ENCODE measurements at places on chromosomes 3 and 15. TPM values are rescaled to one million over a fixed set of nuclear protein-coding genes. Genes with fewer than 3 reads are reported as not detected.
A peak's percentile ranks its signal among the peaks of the same experiment; 100 is the strongest.

GRCh38 chr3:138205527-138205926, 18.4 kb downstream of the ARMC8 start:
- no peak for DNase-seq

DNA sequence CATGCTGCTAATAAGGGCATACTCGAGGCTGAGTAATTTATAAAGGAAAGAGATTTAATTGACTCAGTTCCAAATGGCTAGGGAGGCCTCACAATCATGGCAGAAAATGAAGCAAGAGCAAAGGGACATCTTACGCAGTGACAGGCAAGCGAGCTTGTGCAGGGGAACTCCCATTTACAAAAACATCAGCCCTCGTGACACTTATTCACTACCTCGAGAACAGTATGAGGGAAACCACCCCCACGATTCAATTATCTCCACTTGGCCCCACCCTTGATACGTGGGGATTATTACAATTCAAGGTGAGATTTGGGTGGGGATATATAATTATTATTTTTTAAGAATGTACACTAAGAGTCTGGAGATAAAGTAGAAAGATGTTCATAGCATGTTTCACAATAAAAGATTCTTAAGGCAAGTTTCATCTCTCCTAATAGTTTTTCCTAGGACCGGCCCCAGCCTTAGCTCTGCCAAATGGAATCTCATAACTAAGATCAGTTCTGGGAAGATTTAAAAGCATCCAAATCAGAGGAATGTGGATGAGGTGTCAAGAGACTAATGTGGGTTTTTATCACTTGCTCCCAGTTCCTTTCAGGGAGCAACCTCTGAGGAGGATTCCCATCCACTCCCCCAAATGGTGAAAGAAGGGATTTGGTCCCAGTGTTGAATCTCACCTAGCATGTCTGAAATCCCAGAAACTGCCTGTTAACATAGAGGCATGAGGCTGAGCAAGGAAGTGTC, 221.0 kb downstream of the ZMAT3 start:
- no peak for DNase-seq

DNA sequence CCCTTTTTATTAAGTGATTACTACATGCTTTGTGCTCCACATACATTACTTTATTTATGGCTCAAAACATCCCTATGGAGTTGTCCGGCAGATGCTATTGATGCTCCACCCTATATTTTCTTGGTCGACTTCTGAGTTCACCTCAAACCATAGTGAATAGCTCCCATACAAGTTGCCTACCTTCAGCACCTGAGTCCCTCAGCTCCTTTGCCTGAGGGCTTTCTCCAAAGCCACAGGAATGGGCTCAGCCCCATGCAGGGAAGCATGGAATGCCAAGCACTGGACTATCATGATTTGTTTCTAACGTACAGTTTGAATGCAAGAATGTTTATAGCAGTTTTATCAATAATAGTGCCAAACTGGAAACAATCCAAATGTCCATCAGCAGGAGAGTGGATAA, 124.8 kb upstream of the TNIK start:
- no peak for DNase-seq

DNA sequence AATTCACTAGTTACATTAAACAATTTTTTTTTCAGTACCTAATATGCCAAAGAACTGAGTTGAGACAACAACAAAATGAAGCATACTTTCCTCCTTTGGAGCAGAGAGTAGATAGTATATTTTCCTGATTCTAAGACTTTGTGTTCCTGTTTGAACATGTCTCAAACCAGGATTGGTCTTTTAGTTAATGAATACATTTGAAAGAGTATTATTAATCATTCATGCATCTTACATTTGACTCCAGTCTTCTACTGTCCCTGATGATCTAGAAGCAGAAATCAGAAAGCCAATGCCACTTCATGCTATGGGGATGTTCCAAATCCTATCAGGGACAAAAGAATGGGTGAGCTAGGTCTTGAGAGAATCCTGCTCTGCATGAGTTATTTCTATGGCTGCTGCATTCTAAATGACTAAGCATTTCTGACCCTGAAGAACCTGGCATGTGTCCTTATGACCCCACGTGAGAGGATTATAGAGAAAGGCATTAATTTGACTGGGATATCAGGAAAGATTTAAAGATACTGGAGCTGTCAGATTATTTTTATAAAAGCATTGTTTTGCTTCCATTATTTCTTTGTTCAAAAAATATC, 32.9 kb upstream of the MBNL1 start:
- no peak for DNase-seq

DNA sequence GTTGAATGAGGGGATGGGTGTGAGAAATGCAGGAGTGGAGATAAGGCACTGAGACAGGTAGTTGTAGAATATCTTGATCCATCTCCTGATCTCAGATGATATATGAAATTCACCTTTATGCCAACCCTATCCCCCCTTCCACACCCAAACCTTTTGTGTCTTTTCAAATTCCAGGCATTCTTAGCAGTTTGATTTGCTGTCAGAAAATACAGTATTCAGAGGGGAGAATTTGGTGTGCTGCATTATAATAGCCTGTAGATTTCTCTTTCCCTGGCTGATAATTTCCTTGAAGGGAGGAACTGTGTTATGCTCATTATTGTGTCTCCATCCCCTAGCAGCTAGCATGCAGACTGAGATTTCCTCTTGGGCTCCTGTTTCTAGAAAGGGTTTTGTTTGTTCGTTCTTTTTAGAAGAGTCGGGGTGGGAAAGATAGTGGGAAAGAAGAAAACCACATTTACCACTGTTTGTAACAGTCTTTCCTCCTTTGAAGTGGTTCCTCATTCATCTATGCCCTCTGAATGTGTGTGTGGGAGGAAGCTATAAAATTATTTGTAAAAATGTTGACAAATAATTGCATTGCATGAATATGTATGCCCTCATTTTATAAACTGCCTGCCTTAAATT, 373.4 kb downstream of the DIPK2A start:
- DNase-seq = peak; percentile 18

DNA sequence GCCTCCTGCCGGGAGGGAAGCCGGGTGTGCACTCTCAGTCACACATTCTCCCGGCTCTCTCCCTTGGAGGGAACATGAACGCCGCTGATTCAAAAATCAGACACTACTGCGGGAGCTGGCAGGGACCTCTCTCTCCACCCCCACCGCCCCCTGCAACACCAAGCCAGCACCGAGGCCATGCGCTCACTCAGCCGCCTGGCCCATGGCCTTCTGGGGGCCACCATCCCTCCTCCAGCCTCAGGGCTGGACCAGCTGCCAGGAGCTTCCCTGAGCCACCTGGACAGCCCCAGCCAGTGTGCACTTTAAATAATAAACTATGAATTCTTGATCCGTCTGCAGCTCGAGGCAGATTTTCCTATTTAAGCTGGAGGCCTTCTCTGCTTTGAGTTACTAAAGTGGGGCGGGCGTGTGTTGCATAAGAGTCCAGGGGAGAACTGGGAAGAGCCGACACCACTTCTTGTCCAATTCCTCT, 30.6 kb downstream of the ADAMTS17 start:
- DNase-seq = no peak

DNA sequence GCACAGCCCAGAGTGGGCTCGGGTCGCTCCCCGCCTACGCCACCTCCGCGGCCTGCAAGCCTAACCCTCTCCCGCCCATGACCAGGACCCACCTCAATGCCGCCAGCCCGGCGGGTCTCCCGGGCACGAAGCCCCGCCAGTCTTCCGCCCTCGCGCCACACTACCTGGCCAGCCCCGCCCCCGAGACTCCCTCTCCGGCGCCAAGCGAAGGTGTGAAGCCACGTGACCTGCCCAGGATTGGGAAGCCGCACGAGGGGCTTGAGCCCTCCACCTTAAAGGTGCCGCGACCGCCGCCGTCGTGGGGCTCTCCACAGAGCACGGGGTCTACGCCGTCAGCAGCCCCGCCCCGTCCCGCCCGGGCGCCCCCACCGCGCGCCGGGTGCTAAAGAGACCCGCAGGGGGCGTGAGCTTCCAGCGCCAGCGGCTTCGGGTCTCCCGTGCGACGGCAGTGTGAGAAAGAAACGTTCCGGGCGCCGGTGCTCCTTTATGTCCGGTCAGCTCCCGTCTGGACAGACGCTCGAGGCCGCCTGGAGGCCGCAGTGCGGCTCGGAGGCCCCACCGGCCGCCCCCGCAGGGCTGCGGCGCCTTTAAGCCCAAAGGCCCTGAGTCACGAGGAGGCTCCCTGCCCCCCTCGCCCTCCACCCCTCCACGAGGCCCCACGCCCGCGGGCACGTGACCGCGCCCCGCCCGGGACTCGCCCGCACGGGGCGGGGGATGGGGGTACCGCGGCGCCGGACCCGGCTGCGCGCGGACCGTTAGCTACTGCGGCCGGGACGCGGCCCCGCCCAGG, at the start of gene CPEB1:
CPEB1 (minus strand) TSS at position 319 of the 790 bp plus-strand sequence. CDS start 18,904 bp downstream, outside the sequence.
- DNase-seq = no peak

GRCh38 chr3:10196389-10197052, 31.8 kb downstream of the IRAK2 start:
- no peak for DNase-seq

GRCh38 chr15:34812369-34812768, 17.0 kb upstream of the ACTC1 start:
- DNase-seq = no peak

DNA sequence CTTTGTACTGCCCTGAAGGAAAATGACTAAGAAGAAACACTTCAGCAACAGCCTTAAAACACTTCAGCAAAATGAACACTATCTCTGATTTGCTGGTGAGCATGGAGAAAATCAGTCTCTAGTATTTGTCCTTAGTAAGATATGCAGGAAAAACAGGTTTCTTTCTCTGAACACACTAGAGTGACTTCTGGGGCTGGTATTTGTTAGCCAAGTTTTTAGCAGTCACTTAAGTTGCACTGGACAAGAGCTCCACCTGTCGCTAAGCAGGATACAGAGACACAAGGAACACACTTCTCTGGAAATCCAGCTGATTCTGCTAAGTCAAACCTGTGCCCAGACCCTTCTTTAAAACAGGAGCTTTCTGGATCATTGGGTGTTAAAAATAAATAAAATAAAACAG, 65.3 kb downstream of the CHAC1 start:
- no peak for DNase-seq

GRCh38 chr3:143881095-143881494, 32.8 kb upstream of the SLC9A9 start:
- DNase-seq = no peak

DNA sequence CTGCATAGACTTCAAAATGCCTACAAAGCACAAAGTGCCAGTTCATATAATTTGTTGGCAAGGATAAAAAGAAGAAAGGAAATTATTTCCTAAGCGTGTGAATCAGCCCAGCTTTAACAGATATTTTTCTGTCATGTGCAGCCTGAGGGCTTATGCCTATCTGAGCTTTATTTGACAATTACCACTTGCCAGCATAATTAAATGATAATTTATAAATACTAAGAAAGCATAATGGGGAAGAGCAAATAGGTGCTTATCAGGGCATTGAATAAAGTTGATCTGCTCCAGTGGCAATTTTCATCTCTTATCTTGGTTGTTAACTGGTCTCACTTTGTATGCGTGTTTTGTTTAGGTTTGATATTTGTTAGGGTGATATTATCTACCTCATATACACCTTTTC, 313.4 kb upstream of the DNAJC19 start:
- DNase-seq = no peak

GRCh38 chr3:56903231-56903782, 101.6 kb upstream of the ARHGEF3 start:
- DNase-seq = no peak

GRCh38 chr3:196643201-196643749, 3.8 kb downstream of the NRROS start:
- no peak for DNase-seq

GRCh38 chr3:72060447-72061034, 275.6 kb upstream of the PROK2 start:
- no peak for DNase-seq

DNA sequence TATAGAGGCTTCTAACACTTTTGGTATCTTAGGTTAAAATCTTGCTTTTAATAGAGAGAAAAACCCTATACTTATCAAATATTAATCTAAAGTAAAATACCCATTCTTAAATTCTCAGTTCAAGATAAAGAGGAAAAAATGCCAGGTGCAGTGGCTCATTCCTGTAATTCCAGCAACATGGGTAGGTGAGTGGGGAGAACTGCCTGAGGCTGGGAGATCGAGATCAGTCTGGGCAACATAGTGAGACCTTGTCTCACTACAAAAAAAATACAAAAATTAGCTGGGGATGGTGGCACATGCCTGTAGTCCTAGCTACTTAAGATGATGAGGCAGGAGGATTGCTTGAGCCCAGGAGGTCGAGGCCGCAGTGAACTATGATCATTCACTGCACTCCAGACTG, 135.8 kb downstream of the CLASP2 start:
- no peak for DNase-seq

- DNase-seq = no peak
Observed at GRCh38 chr15:73019154-73019553, 33.1 kb upstream of the NEO1 start.

DNA sequence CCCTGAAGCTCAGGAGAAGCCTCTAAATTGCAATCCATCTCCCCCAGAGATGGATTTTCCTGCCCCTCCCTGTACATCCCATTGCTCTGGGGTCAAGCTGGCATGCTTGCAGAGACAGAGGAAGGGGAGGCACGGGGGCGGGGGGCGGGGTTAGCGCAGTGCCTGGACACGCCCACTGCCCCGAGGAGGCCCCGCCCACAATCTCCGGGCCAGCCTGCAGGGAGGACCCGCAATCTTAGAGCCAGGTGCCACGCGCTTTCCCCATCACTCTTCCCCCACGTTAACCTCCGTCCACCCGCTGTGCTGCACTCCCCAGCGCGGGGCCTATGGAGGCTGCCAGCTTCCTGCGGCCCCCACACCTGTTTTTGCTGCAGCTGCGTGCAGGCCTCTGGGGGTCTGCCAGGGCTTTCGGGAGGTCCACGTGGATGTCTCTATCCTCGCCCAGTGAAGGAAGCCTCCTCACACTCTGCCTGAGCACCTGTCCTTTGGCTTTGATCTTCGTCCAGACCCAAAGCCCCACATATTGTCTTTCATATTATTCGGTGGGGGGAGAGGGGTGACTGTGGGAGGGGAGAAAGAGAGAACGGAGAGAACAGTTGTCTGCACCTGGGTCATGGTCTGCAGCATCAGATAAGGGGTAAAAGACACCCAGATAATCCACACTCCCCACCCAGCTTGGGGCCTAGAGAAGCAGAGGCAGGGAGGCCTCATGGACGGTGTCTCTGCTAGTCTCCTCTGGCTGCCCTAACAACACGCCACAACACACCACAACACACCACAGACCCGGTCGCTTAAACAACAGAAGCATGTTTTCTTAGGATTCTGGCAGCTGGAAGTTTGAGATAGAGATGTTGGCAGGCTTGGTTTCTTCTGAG, 118.0 kb upstream of the MEF2A start:
- DNase-seq = no peak

DNA sequence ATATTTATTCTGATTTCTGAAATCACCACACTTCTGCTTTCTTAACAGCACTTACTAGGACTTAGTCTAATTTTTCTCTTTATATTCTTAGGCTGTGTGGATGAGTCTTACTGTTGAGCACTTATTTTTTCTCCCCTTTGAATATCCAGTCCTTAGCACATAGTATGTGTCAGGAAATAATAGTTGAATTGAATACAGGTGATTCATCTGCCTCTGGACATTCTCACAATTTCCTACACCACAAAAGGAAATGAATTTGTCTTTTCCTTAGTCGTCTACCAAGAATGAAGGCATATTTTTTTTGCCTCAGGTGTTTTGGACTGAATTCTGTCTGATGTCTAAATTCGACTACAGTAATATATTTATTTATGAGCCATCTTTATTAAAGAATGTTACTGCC, 204.2 kb downstream of the GHSR start:
- no peak for DNase-seq

GRCh38 chr3:109211941-109212340, 75.4 kb downstream of the C3orf85 start:
- no peak for DNase-seq

Gene PIK3R4
- total RNA-seq = 27.7 TPM

Gene TMCO5A
- not detected for total RNA-seq

Gene SAMD7
- not detected for total RNA-seq

Gene CNTN4
- 0.27 TPM for total RNA-seq

Gene RTP3
- total RNA-seq = not detected

Gene RARRES1
- 0.81 TPM for total RNA-seq

Gene HESX1
- 2.2 TPM for total RNA-seq

Gene KNL1
- total RNA-seq = 1.3 TPM

Gene DUOX1
- under 0.01 TPM for total RNA-seq
